ENCODE measurements at places on chromosomes 13 and 19.

- no peak for DNase-seq
Measured at GRCh38 chr13:34322014-34322742, 504.2 kb downstream of the RFC3 start.

- DNase-seq: no peak
Measured at GRCh38 chr13:99909097-99909835, 62.3 kb downstream of the ZIC5 start.

DNA sequence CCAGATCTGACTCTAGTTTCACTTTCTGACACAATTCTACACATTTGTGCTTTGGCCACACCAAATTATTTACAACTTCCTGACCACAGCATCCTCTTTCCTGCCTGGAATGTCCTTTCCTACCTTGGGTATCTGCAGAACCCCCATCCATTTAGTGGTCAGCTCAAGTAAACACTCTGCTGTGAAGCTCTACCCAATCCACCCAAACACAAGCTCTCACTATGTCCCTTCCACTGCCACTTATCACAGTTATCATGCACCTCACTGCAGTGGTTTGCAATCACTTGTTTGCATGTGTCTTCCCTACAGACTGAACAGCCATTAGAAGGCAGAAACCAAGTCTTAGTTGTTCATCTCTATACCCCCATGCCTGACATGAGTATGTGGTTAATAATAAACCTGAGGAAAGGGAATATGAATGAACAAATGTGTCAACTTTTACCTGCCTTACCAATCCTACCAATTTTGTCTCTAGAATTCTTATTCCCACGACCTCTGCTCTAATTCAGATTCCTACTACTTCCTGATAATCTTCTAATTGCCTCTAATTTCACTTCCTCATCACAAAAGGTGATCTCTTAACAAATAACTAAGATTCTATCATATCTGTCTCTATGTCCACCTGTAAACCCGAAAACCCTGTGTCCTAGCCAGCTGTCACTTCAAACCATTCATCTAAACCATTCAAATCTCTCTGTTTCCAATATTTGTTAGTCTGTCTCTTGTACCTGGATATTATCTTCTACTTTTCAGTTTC is 25.1 kb downstream of the LNX2 start:
- no peak for DNase-seq

DNA sequence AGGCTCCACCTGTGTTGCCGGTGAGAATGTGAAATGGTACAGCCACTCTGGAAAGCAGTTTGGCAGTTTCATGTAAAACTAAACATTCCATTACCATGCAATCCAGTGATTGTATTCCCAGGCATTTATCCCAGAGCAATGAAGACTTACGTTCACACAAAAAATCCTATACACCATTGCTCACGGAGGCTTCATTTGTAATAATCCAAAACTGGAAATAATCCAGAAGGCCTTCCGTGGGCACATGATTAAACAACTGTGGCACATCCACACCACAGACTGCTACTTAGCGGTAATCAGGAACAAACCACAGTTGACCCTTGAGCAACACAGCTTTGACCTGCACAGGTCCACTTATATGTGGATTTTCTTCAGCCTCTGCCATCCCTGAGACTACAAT is 339.7 kb downstream of the MTUS2 start:
- no peak for DNase-seq

DNA sequence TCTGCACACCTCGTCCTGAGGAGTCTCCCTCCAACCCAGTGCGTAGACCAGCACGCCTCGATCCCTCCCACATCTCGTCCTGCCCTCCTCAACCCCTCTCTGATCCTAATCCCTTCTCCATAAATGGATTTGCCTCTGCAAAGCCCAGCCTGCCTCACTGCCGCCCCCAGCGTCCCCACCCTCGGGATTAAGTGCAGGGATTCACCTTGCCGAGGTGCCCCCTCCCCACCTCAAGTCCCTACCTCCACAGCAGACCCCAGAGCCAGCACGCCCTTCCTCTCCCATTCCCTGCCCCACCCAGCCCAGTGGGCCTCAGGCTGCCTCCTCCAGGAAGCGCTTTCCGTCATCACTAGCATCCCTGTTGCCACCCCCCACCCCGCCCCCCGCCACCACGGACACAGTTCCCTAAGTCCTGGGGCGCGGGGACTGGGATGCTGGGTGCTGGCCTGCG is 4.0 kb downstream of the KLF16 start:
- no peak for DNase-seq

Measured in esophagus squamous epithelium (tissue), 5 donors.